Melanocyte of skin (primary cell): ENCODE measurements at places on chromosomes 5 and 9. TPM values are rescaled to one million over a fixed set of nuclear protein-coding genes. Genes with fewer than 3 reads are reported as not detected.

CATSPER3 gene
- 0.15 TPM in 1 of 2 replicates, not detected in the other for total RNA-seq

TMOD1 gene
- 3.1 and 4.0 TPM in 2 replicates for total RNA-seq

COL5A1 gene
- total RNA-seq = 0.69 and 9.1 TPM in 2 replicates

EDIL3 gene
- 0.34 and 2.5 TPM in 2 replicates for total RNA-seq

EIF4EBP3 gene
- 1.7 and 3.2 TPM in 2 replicates for total RNA-seq

AQP3 gene
- 1.0 TPM in 1 of 2 replicates, not detected in the other for total RNA-seq

MARCOL gene
- not detected in 2 replicates for total RNA-seq

FRMPD1 gene
- not detected in 2 replicates for total RNA-seq

FAXDC2 gene
- 3.0 and 8.6 TPM in 2 replicates for total RNA-seq

CPEB4 gene
- 40.4 and 45.3 TPM in 2 replicates for total RNA-seq

EGFLAM gene
- total RNA-seq = not detected in 2 replicates

RAI14 gene
- 42.7 and 117 TPM in 2 replicates for total RNA-seq

TEX48 gene
- not detected in 2 replicates for total RNA-seq

DNM1 gene
- 0.69 and 1.5 TPM in 2 replicates for total RNA-seq

NREP gene
- total RNA-seq = 7.3 and 11.0 TPM in 2 replicates

SNAPC4 gene
- total RNA-seq = 11.1 and 12.0 TPM in 2 replicates

FCN2 gene
- total RNA-seq = not detected in 2 replicates

TMED9 gene
- 75.6 and 83.9 TPM in 2 replicates for total RNA-seq

IFNB1 gene
- total RNA-seq = 0.77 and 2.0 TPM in 2 replicates

FAM221B gene
- total RNA-seq = not detected in 2 replicates

SIT1 gene
- total RNA-seq = not detected in 2 replicates

GLRA1 gene
- total RNA-seq = not detected in 2 replicates

TCF7 gene
- total RNA-seq = 1.5 and 3.3 TPM in 2 replicates

PTPN3 gene
- 4.7 and 8.3 TPM in 2 replicates for total RNA-seq

PCDHA11 gene
- total RNA-seq = not detected in 2 replicates

C5orf52 gene
- not detected in 2 replicates for total RNA-seq

SPRY4 gene
- total RNA-seq = 3.1 and 16.4 TPM in 2 replicates

PCA3 gene
- under 0.01 and 0.34 TPM in 2 replicates for total RNA-seq

SPINK5 gene
- total RNA-seq = 0.15 TPM in 1 of 2 replicates, not detected in the other

MOB3B gene
- 6.7 and 8.5 TPM in 2 replicates for total RNA-seq

PRR7 gene
- 35.6 and 38.9 TPM in 2 replicates for total RNA-seq

CCDC152 gene
- total RNA-seq = under 0.01 and 0.15 TPM in 2 replicates

NEURL1B gene
- 1.5 and 1.7 TPM in 2 replicates for total RNA-seq

RRAGA gene
- 53.6 and 68.2 TPM in 2 replicates for total RNA-seq

PTGER4 gene
- total RNA-seq = 0.34 TPM in 1 of 2 replicates, not detected in the other

ADCY2 gene
- total RNA-seq = 2.4 and 7.3 TPM in 2 replicates

PHF24 gene
- 1.00 and 1.9 TPM in 2 replicates for total RNA-seq

ZNF782 gene
- 4.3 and 5.1 TPM in 2 replicates for total RNA-seq

PCDHB10 gene
- under 0.01 TPM in 1 of 2 replicates, not detected in the other for total RNA-seq

CDH9 gene
- not detected in 2 replicates for total RNA-seq

PCDHB3 gene
- total RNA-seq = not detected in 2 replicates

PCDHB15 gene
- total RNA-seq = not detected in 2 replicates

CCDC107 gene
- 9.3 and 9.9 TPM in 2 replicates for total RNA-seq

ARHGEF37 gene
- 6.2 and 8.3 TPM in 2 replicates for total RNA-seq

TAF1L gene
- total RNA-seq = under 0.01 TPM in 1 of 2 replicates, not detected in the other
